ENCODE measurements at places on chromosomes 1 and 21. TPM values are rescaled to one million over a fixed set of nuclear protein-coding genes. Genes with fewer than 3 reads are reported as not detected.

- no peaks in the 10 kb centered on the region for H3K4me1 ChIP-seq
- H3K27me3 ChIP-seq, result peaks cover 19% of the 10 kb centered on the region
- no peak for DNase-seq
Observed at GRCh38 chr1:171265686-171266085, 17.4 kb downstream of the FMO1 start.

DNA sequence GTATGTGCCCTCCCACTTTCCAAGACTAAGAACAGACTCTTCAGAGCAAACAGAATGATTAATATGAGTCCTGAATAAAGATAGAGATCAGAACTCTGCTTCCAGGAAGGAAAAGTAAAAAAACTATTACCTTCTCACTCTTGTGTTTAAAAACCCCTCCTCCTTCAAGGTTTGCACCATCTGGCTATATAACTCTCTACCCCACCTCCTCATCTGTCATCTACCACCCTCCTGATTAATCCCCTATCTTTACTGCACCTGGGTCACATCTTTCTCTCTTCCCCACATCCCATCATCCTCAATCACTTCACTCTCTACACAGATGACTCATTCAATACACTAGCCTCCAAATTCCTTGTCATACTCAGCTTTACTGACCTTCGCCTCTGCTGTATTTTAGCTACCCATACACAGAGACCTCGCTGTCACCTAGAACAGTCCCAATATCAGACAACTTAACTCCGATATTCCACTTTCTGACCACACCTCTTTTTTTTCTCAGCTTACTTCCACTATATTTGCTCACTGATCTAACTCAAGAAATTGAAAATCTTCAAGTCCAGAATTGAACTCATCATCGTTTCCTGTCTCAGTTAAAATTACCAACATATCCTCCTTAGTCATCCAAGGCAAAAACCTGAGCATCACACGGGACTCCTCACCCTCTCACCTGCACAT, 3.7 kb downstream of the SCMH1 start:
- H3K4me3 ChIP-seq, result no peak overlapping the region
- H3K4me1 ChIP-seq, result peaks cover 22% of the 10 kb centered on the region

The TRAF5 gene
- total RNA-seq, result 38.6 TPM

GRCh38 chr21:41169701-41170100, 1.7 kb downstream of the BACE2 start:
- H3K36me3 ChIP-seq, result no peaks in the 10 kb centered on the region
- peaks cover 64% of the 10 kb centered on the region for H3K27me3 ChIP-seq
- peaks cover 10% of the 10 kb centered on the region for H3K4me1 ChIP-seq
- no peak overlapping the region for H3K4me3 ChIP-seq
- no peak overlapping the region for H3K27ac ChIP-seq

The DIO1 gene
- not detected for total RNA-seq

DNA sequence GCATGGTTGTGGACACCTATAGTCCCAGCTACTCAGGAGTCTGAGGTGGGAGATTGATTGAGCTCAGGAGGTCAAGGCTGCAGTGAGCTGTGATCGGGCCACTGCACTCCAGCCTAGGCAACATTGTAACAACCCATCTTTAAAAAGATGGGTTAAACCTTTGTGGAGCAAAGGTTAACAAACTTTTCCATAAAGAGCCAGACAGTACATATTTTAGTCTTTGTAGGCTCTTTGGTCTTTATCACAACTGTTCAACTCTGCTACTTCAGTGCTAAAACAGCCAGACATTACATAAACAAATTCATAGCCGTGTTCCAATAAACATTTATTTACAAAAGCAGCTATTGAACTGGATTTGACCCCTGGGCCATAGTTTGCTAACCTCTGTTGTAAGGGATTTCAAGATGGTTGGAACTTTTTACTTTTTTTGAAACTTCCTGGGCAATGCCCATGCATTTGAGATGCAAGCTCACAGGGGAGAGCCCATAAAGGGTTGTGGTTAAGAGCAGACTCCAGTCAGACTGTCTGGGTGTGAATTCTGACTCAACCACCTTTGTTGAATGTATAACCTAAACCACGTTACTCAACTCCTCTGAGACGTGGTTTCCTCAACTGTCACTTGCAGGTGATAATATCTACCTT, 10.8 kb downstream of the INAVA start:
- H3K36me3 ChIP-seq, result peaks cover 3% of the 10 kb centered on the region
- H3K4me1 ChIP-seq, result peaks cover 24% of the 10 kb centered on the region
- H3K27ac ChIP-seq, result no peak overlapping the region
- H3K27me3 ChIP-seq, result peaks cover 69% of the 10 kb centered on the region

The S100A8 gene
- not detected for total RNA-seq

GRCh38 chr1:117580436-117580835, 25.4 kb upstream of the TENT5C start:
- H3K36me3 ChIP-seq, result no peaks in the 10 kb centered on the region
- no peaks in the 10 kb centered on the region for H3K4me1 ChIP-seq
- H3K4me3 ChIP-seq, result no peak overlapping the region
- H3K27me3 ChIP-seq, result no peaks in the 10 kb centered on the region
- DNase-seq, result no peak
- H3K27ac ChIP-seq, result no peak overlapping the region

The ST6GALNAC5 gene
- total RNA-seq, result not detected

DNA sequence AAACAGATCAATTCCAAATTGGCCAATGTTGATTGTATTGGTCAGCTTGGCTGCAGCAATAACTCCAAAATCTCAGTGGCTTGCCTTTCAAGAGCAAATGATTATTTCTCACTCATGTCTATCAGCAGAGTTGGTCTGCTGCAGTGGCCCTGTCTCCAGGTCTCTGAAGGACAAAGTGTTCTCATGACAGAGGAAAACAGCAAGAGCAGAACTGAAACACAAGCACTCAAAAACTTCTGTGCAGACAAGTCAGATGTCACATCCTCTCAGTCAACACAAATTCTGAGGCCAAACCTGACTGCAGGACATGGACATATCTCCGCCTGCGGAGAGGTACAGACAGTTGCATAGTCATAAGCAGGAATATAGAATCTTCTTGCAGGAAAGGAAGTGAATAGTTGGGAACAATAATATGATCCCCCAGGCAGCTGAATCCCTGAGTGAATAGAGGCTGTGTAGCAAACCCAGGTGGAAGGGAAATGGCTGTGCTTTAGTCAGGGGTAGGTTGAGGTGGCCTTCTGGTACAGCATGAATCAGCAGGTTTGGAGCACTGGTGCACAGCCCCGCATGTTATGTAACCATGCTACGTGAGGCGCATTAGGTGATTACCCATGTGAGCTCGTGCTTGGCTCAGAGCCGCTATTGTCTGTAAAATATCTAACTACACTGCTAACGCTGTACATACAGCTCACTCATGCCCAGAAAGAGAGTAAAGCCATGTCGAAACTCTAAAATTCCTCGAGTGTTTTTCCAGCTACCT, 17.1 kb upstream of the UBE2U start:
- H3K36me3 ChIP-seq, result no peaks in the 10 kb centered on the region
- H3K27me3 ChIP-seq, result peaks cover 8% of the 10 kb centered on the region
- no peak overlapping the region for H3K4me3 ChIP-seq
- no peak for DNase-seq
- peaks cover 4% of the 10 kb centered on the region for H3K4me1 ChIP-seq
- no peak overlapping the region for H3K27ac ChIP-seq

DNA sequence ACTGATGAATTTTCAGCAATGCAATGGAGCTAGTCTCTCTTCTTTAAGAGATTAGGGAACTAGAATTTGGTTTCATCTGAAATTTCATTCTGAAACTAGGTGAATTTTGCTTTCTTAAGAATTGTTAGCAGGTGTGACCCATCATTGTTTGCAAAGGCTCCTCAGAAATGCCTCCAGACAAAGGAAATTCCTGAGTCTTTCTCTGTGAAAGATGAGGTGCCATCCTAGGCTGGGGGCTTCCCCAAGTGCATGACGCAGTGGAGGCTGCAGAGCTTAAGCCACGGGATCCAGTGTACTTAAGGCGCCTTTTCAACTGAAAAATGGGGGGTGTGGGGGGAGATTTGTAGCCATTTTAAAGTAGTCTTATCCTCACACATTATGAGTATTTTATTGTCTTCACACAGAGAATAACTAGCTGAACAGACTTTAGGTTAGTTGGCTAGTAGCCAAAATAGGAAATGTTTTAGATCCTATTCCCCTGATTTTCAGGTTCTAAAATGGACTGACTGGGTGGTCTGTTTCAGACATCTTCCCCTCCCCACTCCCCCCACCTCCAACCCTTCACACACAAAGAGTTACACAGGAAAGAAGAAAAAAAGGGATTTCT, 202.0 kb downstream of the NFIA start:
- no peak for DNase-seq
- H3K27ac ChIP-seq, result no peak overlapping the region
- H3K4me1 ChIP-seq, result peaks cover 11% of the 10 kb centered on the region
- H3K36me3 ChIP-seq, result no peaks in the 10 kb centered on the region
- H3K4me3 ChIP-seq, result no peak overlapping the region

The FAM72D gene
- 22.0 TPM for total RNA-seq

The NID1 gene
- total RNA-seq, result 0.12 TPM

GRCh38 chr1:65965112-65965996, 172.7 kb downstream of the PDE4B start:
- DNase-seq, result no peak
- H3K36me3 ChIP-seq, result no peaks in the 10 kb centered on the region
- no peak overlapping the region for H3K4me3 ChIP-seq
- H3K27me3 ChIP-seq, result peaks cover 2% of the 10 kb centered on the region
- H3K27ac ChIP-seq, result no peak overlapping the region

- H3K4me3 ChIP-seq, result no peak overlapping the region
- H3K36me3 ChIP-seq, result no peaks in the 10 kb centered on the region
Observed at GRCh38 chr1:97572561-97572960, 348.3 kb downstream of the DPYD start.

DNA sequence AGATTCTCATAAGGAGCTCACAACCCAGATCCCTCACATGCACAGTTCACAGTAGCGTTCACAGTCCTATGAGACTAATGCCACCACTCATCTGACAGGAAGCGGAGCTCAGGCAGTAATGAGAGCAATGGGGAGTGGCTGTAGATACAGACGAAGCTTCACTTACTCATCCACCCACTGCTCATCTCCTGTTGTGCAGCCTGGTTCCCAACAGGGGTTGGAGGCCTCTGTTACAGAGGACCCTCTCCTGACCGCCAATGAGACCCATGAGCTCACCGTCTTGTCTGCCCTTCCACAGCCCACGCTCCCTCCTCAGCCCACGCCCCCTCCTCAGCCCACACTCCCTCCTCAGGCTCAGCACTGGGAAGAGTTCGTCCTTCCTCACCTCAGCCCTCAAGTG, 39.6 kb downstream of the RSPH1 start:
- H3K27me3 ChIP-seq, result no peaks in the 10 kb centered on the region
- H3K36me3 ChIP-seq, result no peaks in the 10 kb centered on the region
- H3K4me3 ChIP-seq, result no peak overlapping the region
- H3K27ac ChIP-seq, result no peak overlapping the region
- peaks cover 50% of the 10 kb centered on the region for H3K4me1 ChIP-seq

DNA sequence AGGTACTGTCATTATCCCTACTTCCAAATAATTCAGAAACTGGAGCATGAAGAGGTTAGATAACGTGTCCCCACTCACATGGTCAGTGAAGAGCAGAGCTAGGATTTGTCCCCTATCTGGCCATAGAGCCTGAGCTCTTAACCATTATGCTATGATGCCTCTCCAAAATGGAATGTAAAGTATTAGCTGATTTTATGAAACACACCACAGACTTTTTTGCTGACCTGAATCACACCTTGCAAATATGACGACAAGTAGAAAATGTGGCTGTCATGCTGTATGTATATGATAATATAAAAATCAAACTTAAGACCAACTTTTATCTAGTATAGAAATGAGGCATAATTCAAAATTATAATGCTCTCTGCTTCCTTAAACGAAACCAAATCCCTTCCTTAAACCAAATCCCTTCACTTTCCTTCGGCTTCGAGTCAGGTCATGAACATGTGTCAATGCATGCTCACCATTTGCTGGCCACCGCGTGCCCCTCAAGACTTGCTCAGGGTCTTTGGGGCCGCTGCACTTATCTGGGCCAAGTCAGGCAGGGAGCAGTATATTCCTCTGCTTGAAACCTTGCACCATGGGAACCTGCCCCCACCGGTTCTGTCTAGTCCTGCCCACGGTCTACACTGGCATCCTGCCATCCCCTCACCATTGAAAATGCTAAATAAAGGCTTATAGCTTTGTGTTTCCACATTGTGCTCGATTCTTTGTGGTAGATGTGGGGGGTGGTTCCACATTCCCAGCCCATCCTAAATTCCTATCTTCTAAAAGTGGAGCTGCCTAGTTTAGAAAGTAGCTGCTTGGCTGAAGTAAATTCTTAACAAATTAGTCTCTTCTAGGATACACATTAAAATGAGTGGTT, 1.6 kb upstream of the TMCC2 start:
- no peak overlapping the region for H3K27ac ChIP-seq
- peaks cover 38% of the 10 kb centered on the region for H3K4me1 ChIP-seq
- peaks cover 2% of the 10 kb centered on the region for H3K36me3 ChIP-seq
- no peak for DNase-seq
- peaks cover 23% of the 10 kb centered on the region for H3K27me3 ChIP-seq
- peak overlapping the region; percentile 4 for H3K4me3 ChIP-seq

DNA sequence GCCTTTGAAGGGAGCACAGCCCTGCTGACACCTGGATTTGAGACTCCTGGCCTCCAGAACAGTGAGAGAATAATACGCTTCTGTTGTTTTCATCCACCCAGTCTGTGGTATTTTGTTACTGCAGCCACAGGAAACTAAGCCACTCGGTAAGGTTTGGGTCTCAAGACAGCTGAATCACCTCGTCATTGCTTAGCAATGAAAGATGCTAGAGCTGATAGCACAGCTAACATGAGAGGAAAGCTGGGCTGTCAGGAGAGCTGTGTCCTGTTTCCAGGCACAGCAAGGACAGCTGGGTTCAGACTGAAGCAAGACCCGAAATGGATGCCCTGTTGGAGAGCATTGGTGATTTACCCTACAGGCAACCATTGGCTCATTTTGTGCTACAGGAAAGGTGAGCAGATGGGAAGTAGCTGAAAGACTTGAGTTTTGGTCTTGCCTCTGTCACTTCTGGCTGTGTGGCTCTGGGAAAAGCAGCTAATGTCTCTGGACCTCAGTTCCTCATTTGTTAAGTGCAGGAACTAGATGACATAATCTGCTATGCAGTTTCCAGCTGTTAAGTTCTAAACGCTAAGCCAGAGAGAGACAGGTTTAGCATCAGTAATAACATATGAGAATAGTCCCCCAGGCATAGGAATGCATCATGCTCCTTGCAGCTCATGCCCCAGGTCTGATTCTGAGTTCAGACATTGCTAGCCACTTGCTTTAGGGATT, 58.0 kb downstream of the CLIC6 start:
- H3K36me3 ChIP-seq, result no peaks in the 10 kb centered on the region
- H3K4me1 ChIP-seq, result peaks cover 9% of the 10 kb centered on the region
- no peak overlapping the region for H3K4me3 ChIP-seq
- DNase-seq, result no peak

- peaks cover 11% of the 10 kb centered on the region for H3K4me1 ChIP-seq
- no peak overlapping the region for H3K4me3 ChIP-seq
- peaks cover 33% of the 10 kb centered on the region for H3K27me3 ChIP-seq
- DNase-seq, result peak; percentile 55
Observed at GRCh38 chr1:19661721-19662228, 2.9 kb upstream of the HTR6 start.

The CTXND2 gene
- total RNA-seq, result not detected

DNA sequence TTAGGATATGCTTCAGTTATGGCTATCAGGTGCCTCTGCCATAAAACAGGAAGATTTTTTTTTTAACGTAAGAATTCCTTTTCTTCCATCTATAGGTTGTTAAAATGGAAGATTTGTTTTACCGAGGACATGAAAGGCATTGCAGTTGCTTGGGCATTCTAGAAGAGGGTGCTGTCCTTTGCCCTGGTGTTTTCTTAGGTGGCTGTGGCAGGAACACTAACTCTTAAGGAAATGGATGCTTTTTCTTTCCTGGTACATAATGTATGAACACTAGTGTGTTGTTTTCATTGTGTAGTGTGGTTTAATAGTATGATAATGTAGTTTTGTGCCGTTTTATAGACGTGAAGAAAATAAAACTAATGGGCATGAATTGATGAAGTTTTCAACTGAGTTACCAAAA, 47.2 kb downstream of the UCK2 start:
- peaks cover 4% of the 10 kb centered on the region for H3K36me3 ChIP-seq
- H3K27ac ChIP-seq, result no peak overlapping the region
- no peaks in the 10 kb centered on the region for H3K27me3 ChIP-seq
- no peak overlapping the region for H3K4me3 ChIP-seq

The BGLAP gene
- 7.4 TPM for total RNA-seq
